Activated CD8-positive, alpha-beta T cell treated with anti-CD3 and anti-CD28 coated beads for 36 hours (primary cell): ENCODE measurements at places on chromosomes 4 and X.

- no peak for DNase-seq
These were observed 131.4 kb upstream of the FRG1 start for GRCh38 chr4:189809241-189809735.

- no peak for DNase-seq
These were observed 74.1 kb downstream of the FBXO8 start for GRCh38 chr4:174209341-174209740.

DNA sequence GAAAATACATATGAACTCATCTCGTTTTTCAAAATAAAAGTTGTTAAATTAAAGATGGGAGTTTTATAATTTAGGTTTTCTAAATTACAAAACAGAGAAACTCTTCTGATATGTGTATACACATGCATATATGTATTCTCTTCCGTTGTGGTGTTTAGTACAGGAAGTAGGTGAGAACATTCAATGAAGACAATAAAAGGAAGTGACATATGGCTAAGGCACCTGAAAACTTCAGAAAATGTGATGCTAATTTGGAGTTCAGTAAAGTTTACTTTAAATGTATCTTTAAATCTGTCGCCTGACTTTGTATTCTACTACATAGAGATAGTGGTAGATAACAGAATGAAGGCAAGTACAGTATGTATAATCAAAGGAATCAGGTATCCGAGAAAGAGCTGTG is 33.5 kb upstream of the ITM2A start:
- DNase-seq = no peak

DNA sequence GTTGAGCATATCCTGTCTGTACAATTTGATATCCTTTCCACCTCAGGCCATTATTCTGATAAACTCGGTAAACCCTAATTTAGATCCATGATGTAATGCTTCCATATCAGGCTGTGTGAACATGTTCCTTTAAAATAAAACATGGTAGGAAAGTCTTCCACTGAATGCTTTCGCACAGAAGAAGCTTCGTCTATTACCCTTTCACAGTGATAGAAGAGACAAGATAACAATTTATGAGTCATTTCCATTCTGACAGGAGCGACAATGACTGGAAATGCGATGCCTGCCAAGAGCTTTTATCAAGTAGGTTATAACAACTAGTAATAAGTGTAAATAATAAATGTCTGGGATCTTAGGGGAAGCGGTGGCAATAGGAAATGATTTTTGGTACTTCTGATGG is 98.8 kb downstream of the TTC29 start:
- DNase-seq = no peak

DNA sequence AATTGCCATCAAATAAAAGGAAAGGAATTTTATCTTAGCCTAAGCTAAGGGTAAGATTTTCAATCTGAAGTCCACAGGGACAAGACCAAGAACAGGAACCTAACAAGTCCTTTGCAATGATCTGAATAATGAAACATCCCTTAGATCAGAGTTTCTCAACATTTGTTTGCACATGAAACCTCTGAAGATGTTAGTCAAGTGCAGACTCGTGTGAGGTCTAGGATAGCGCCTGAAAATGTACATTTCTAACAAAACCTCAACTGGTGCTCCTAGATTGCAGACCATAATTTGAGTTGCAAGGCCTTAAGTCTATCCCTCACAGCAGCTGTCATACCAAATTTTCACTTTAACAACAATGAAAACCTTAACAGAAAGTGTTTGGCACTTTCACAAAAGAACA is 337.6 kb downstream of the DMD start:
- DNase-seq = no peak

- DNase-seq = no peak
These were observed 73.7 kb downstream of the TAF1 start for GRCh38 chrX:71439896-71440295.

DNA sequence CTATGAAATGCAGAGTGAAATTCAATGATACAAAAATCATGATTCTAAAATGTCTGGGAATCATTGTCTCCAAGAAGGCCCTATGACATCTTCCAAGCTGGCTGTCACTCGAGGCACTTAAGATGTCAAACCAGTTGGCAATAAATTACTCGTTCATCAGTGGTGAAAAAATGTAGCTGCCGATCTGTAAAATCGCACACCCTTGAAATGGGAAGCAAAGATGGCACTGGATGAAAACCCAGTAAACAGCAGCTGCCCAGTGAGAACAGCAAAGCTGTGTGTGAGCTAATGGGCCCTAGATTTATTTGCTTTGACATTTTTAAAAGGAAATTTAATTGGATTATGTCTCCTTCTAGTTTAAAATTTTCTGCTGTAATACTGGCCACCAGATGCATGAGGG is 181.9 kb upstream of the NDP start:
- DNase-seq = no peak
